ENCODE measurements at places on chromosomes 3 and 15.
A peak's percentile ranks its signal among the peaks of the same experiment; 100 is the strongest.

DNA sequence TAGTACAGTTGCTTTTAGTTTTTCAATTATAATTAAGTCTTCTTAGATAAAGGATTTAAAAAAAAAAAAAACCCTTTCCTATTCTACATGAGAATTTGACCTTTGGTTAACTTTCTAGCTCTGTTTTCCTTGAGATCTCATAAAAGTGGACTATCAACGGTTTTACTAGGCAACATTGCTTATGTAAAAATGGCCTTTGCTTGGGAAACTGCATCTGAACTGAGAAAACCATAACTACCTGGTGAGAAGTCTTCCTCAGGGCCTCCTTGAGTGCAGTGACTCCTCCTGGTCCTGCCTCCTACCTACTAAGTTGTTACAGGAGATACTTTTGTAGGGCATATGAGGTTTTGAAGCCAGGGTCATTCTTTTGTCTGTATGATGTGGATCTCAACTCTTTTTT lies 42.1 kb upstream of the ACVR2B start:
- ATAC-seq, result no peak

DNA sequence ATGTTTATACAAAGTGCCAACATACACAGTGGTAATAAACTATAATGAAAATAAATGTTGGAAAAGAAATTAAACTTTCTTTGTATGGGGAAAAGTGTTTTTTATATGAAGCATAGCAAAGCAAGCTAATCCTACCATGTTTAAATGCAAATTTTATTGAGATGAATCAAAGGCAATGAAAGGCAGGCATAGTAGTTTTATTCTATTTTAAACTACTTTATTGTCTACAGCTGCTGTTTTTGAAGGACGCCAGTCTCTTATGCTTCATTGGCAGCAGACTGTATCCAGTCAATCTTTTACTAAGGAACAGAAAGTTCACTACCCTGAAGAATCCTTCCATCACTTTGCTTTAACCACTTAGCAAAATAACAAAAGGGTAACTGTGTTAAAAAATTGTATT lies 761.0 kb downstream of the ROBO2 start:
- ATAC-seq, result no peak

GRCh38 chr15:45670511-45670910 lies 35.7 kb downstream of the SQOR start:
- ATAC-seq, result no peak

GRCh38 chr3:16309558-16309957 lies 44.5 kb downstream of the OXNAD1 start:
- ATAC-seq, result peak; percentile 88

- ATAC-seq, result no peak
These were observed 113.9 kb upstream of the AGTR1 start for GRCh38 chr3:148583793-148584192.

- peak; percentile 84 for ATAC-seq
These were observed 6.5 kb downstream of the A4GNT start for GRCh38 chr3:138125548-138126221.

DNA sequence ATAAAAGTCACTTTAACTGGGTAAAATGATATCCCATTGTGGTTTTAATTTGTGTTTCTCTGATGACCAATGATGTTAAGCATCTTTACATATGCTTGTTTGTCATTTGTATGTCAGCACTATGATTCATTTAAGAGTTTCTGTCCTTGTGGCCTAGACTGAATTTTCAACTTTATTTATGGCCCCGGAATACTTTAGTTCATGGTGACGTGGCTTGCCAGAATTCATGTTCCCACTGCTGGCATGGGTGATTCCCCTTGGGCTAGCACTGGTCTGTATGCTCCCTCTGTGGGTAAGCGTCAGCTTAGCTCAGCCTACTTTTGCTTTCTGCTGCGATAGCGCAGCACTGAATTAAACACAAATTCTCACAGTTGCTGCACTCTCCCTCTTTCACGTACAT lies 436.3 kb upstream of the SGO1 start:
- peak; percentile 100 for ATAC-seq

DNA sequence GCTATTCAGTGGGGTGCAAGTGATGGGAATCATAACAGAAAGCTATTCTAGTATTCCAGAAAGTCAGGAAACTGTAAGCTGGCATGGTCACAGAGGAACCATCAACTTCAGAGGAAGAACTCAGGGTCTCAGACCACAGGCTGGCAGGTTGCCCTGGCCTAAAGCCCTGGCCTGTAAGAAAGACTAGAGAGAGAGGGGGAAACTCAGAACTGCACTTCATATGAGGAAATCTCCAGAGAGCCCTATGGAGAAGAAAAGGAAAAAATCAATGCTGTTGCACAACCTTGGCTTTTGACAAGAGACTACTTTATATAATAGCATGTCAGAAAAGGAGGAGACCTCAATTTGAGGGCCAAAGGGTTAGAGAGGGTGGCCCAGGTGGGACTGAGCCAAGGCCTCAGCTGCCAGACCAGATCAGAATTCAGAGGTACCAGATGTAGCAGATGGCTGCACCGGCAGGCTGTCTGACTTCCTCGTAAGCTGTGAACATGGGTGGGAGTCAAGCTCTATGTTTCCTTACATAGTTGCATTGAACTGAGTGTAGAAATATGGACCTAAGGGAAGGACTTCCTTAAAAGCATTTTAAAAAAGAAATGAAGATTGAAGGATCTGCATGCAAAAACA lies 333.8 kb downstream of the PDCD6IP start:
- no peak for ATAC-seq

DNA sequence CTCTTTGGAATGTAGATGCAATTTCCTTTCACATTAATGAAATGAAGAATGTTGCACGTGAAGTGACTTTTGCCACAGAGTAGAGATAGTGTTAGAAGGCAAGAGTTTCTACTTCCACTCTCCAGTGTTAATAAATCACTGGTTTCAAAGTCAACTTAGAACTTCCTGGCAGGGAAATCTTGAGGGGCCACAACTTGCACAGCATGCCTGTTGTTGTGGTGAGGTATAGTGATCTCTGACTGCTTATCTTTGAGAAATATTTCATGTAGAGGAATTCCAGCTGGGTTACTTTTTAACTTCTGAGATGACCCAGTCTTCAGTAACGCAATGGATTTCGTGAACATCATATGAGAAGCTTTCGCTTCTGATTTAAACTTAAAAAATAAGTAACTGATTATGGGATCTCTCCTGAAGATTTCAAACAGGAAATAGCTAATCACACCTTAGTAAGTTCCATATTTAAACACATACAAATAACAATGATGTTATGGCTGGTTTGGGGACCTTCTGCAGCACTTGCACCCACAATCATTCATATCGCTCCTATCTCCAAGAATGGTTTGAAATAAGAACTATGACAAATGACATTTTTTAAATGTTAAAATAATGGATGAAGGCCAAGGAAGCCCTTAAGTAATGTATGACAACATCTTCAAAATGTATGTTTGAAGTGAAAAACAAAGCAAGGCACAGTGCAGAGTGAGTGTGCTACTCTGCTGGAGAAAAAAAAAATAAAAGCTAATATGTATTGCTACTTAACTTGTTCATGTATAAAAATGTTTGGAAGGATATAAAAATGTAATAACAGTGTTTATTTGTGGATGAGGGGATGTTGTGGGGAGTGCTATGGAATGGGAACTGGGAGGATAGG lies 726.5 kb upstream of the NECTIN3 start:
- ATAC-seq, result no peak

GRCh38 chr3:69695443-69695842 lies 43.8 kb upstream of the MITF start:
- ATAC-seq, result no peak

DNA sequence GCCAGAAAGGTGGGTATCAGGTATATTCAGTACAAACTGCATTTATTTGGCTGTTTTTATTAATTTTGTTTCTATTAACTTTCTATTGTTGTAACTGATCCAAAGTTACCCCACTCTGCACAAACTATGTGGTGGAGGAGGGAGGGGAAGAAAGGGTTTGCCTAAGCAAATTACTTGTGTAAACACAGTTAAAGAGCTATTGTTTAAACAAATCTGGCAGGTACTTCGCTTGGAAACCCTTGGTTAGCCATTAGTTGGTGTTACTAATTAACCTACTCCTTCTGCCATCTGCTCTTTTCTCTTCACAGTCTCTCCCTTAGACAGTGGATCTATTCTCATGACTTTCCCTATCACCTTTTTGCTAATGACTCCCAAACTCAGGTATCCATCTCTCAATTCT lies 328.4 kb upstream of the NECTIN3 start:
- no peak for ATAC-seq

DNA sequence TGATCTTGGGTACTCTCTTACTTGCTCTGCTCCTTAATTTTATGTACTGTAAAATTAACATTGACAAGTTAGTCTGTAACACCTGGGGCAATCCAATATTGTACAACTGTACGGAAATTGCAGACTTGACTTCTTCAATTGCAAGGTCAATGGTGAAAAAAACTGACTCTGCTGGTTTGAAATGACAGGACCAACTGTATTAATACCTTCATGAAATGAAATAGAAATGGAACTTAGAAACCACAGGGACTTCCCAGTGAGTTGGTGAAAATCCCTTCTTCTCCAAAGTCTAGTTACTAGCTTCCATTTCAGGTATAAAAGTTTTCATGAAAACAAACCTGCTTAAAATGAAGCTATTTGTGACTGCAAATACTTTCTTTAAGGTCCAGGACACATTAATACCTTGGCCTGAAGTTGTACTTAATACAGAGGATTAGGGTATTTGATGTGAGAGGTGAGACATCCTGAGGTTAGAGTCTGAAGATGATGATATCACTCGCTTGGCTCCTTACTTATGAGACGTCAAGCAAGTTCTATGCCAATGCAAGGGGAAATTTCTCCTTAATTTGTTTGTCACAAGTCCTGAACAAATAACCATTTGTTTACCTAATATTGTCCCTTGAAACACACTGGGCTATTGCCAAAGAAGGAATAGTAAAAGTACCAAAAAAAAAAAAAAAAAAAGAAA lies 226.2 kb upstream of the TP63 start:
- ATAC-seq, result no peak

DNA sequence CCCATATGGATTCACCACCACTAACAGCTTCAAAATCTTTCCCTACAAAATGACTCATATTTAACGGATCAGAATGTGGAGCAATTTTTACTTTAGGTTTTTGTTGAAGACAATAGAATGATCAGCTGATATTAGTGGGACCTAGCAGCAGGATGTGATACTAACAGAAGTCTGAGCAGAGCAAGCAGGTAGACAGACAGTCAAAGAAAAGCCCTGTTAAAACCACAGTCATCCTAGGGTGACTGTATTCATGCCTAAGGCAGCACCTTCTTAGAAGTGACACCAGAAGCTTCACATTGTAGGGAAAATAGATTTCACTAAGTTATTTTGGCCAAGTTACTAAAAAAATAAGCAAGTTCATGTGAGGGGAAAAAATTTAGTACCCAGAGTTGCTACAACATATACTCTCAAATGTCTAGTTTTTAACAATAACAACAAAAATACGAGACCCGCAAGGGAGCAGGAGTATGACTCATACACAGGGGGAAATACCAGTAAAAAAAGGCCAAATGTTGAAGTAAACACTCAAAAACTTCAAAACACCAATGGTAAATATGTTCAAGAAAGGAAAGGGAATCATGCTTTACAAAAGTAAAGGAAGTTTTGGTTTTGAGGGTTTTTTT lies 590.9 kb downstream of the EPHA3 start:
- ATAC-seq, result no peak

GRCh38 chr3:129393271-129393670 lies 35.2 kb downstream of the EFCAB12 start:
- no peak for ATAC-seq

- no peak for ATAC-seq
These were observed 274.4 kb downstream of the NFKBIZ start for GRCh38 chr3:102123590-102124190.

DNA sequence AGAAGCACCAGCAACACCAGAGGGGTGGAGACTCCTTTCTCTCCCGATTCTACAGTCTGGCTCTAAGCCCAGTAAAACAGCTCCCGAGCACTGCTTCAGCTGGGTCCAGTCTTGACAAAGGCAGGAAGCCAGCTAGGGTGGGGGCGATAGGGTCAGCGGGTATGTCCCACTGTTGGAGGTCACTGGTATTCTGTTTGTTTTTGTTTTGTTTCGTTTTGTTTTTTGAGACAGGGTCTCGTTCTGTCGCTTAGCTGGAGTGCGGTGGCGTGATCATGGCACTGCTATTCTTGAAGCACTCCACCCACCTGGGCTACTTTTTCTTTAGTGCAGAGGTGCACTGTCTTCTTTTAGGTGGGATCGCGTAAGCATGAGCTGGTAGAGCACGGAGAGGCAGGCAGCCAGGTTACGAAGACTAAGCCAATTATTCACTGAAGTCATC lies 16.3 kb downstream of the GCSAM start:
- ATAC-seq, result no peak

DNA sequence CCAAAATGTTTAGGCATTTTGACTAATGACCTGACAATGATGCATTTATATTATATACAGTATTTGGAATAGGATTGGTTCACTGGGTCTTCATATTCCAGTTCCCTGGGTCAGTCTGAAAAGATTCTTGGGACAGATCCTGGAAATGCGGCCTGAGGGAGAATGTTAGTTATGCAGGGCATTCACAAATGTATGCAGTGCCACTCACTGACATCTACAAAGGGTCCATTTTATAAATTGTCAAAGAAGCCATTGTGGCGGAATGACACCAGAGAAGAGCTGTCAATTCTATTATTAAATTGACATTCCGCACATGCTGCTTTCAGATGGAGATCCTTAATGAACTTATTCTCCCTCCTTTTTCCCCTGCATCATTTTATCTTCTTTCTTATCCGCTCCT lies 176.6 kb downstream of the VGLL3 start:
- no peak for ATAC-seq

DNA sequence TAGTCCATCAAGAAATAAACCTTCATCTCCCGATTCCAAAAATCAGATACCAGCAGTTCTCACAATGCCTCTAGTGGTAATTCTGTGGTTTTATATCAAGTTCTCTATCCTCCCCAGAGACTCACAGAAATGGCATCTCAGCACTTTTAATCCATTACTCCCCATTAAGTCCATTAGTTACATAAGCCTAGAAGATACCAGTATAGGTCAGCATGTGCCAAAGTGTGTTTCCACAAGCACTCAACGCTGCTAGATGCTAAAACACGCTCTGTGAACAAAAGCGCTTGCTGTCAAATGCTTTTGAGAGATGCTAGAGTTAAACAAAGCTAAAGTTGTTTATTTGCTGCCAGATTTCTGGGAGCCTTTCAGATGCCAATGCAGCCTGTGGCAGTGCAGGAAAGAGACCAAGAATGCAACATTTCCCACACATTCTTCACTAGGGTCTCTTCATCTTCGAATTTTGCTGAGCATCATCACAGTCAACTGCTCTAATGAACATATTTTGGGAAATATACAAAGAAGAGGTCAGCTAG lies 918.8 kb upstream of the CFAP20DC start:
- no peak for ATAC-seq

- ATAC-seq, result no peak
These were observed 14.2 kb downstream of the DENND4A start for GRCh38 chr15:65777843-65778242.

GRCh38 chr15:68469162-68470048 lies 37.4 kb upstream of the ITGA11 start:
- ATAC-seq, result peak; percentile 69

DNA sequence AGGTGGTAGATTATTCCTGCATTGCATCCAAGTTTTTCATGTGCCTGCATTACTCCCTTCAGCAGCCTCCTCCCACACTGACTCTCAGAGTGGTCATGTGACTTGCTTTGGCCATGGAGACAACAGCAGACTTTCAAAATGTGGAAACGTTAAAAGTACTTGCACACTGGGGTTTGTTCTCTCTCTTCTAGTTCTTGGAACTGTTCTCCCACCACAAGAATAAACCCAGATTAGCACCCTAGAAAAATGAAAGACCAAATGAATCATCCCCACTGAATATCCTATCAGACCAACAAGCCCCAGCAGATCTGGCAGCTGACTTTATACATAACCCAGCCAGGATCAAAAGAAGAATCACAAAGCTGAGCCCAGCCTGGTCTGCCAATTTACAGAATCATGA lies 398.5 kb downstream of the VPS13C start:
- ATAC-seq, result no peak

- peak; percentile 85 for ATAC-seq
These were observed 10.7 kb upstream of the TRAK1 start for GRCh38 chr3:42080453-42080872.

Data from SK-N-SH treated with all-trans-retinoic acid at 6 μM for 48 hours (cell line).